ENCODE measurements at places on chromosomes 5 and 9. TPM values are rescaled to one million over a fixed set of nuclear protein-coding genes. Genes with fewer than 3 reads are reported as not detected.

Gene HCN1
- total RNA-seq, result not detected

Gene COL27A1
- total RNA-seq, result 9.9 TPM

Gene TSSK1B
- not detected for total RNA-seq

Gene BAAT
- 0.32 TPM for total RNA-seq

Gene ELAVL2
- total RNA-seq, result 0.05 TPM

Gene CCDC69
- 1.3 TPM for total RNA-seq

Gene F2RL2
- 2.9 TPM for total RNA-seq

Gene SLC6A3
- total RNA-seq, result 0.97 TPM

Gene KIAA0825
- total RNA-seq, result 0.48 TPM

Gene CATSPER3
- 0.22 TPM for total RNA-seq

Gene GPR21
- not detected for total RNA-seq

Gene FBXW5
- total RNA-seq, result 91.7 TPM

Gene PCAT7
- total RNA-seq, result 0.74 TPM

Gene EQTN
- not detected for total RNA-seq

Gene DMRT1
- total RNA-seq, result not detected

Gene PTGDS
- 0.67 TPM for total RNA-seq

Gene TLR4
- 0.15 TPM for total RNA-seq

Gene PCDHB12
- not detected for total RNA-seq

Gene CLPTM1L
- total RNA-seq, result 170 TPM

Gene ADAMTS2
- total RNA-seq, result 0.10 TPM

Gene ELOVL7
- total RNA-seq, result 12.1 TPM

Gene PHF2
- 15.7 TPM for total RNA-seq

Gene HTR4
- not detected for total RNA-seq

Gene PCDHB2
- total RNA-seq, result 3.9 TPM

Gene GPR151
- not detected for total RNA-seq

Gene PCDHA9
- total RNA-seq, result not detected

Gene SPINK6
- total RNA-seq, result 0.45 TPM

Gene RPP25L
- 46.7 TPM for total RNA-seq

Gene SLCO6A1
- total RNA-seq, result not detected

Gene SPINK14
- total RNA-seq, result not detected

Gene MARVELD2
- total RNA-seq, result 2.4 TPM

Gene ADRB2
- 1.6 TPM for total RNA-seq

Gene GCNT4
- total RNA-seq, result 0.16 TPM
